ENCODE measurements at places on chromosomes 6 and 20.

DNA sequence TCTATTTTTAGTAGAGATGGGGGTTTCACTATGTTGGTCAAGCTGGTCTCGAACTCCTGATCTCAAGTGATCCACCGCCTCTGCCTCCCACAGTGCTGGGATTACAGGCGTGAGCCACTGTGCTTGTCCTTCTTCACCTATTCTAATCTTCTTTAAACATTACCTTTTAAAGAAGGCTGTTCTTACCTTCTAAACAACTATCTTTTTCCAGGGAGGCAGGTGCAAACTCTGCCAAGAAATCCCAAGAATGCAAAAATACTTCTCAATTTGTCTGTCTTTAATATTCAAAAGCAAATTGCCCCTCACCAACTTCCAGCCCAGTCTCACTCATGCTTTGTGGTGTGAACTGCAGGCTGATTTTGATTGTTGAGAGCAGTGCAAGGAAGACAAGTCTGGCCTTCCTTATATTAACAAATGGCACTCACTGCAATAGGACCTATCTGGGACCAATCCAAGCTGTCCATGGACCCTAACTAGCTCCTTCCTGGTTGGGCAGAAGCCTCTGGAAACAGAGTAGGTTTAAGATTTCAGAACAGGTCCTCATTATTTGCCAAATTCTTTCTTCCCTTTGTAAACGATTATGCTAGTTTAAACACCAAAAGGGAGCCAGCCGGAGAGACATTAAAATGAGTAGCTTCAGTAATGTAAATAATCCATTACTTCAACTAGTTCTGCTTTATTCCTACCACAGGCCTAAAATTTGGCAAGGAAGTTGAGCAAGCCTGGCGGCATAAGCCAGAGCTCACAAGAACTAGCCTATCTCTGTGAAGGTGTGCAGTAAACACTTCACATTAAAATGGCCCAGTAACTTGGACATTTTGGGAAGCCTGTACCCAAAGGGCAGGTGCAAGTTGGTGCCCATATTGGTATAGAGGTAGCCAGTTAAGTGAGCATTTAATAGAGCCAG lies 1.6 kb downstream of the SCAND1 start:
- DNase-seq: no peak

DNA sequence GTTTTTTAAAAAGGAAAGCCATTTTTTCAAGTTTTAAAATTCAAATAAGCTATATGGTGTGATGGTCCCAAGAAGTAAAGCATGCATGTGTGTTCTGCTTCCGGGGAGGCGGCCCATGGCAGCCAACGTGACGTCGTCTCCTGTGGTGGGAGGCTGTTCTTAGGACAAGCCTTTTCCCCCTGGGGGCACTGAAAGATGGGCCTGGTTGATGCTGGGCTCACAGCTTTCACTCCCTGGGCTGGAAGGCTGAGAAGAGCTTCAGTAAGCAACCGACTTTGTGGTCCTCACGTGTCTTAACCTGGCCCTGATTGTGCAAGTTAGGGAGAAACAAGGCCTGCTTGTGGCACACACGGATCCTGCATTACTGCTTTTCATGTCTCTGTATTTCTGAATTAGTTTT lies 84.1 kb downstream of the SMOC2 start:
- no peak for DNase-seq

GRCh38 chr6:100618351-100618671 lies 153.6 kb upstream of the SIM1 start:
- DNase-seq: no peak

DNA sequence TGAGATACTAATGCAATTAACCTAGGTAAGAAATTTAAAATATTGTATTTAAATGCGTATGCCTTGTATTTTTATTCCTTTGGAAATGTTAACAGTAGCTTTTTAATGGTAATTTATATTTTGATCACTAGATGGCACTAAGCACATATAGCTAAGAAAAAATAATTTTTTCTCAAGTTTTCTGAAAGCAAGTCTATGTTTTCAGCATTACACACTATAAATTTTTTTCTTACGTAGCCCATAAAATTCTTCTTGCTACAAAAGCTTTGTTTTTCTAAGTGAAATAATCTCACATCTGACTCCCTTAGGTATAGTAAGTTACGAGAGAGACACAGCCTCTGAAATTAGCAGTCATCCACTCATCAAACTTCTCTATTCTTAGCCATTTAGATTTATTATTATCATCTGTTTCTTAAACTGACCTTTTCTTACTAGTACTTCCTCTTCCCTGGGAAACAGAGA lies 35.7 kb downstream of the TSPYL4 start:
- DNase-seq: peak; percentile 8

- no peak for DNase-seq
These were observed 14.8 kb upstream of the TENT5A start for GRCh38 chr6:81767163-81767891.

- DNase-seq: peak; percentile 67
These were observed 4.1 kb downstream of the ZC3H12D start for GRCh38 chr6:149480502-149481280.

DNA sequence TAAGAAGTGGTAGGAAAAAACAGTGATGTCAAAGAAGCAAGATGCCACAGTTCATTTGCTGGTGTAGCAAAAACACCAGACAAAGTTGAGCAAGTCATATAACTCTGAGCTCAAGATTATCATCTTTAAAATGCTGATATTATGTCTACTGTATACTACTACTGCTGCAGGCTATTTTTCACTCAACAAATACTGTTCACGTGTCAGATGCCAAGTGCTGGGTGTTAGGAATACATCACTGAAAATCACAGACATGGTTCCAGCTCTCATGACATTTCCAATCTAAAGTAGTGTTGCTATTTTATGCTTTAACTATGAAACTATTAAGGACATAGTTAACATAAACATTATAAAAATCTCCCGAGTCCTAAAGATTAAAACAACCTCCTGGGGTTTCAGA lies 163.0 kb downstream of the NKAIN2 start:
- DNase-seq: no peak

GRCh38 chr6:44956396-44956795 lies 371.7 kb upstream of the RUNX2 start:
- DNase-seq: no peak

GRCh38 chr6:149075616-149076354 lies 241.7 kb upstream of the TAB2 start:
- DNase-seq: peak; percentile 32

GRCh38 chr20:58593880-58594638 lies 57.0 kb upstream of the STX16 start:
- DNase-seq: no peak

- DNase-seq: peak; percentile 89
These were observed at the start of gene HLA-DRA for GRCh38 chr6:32439602-32440214. HLA-DRA (plus strand) TSS chr6:32439887; CDS start chr6:32439951, 64 bp downstream.

DNA sequence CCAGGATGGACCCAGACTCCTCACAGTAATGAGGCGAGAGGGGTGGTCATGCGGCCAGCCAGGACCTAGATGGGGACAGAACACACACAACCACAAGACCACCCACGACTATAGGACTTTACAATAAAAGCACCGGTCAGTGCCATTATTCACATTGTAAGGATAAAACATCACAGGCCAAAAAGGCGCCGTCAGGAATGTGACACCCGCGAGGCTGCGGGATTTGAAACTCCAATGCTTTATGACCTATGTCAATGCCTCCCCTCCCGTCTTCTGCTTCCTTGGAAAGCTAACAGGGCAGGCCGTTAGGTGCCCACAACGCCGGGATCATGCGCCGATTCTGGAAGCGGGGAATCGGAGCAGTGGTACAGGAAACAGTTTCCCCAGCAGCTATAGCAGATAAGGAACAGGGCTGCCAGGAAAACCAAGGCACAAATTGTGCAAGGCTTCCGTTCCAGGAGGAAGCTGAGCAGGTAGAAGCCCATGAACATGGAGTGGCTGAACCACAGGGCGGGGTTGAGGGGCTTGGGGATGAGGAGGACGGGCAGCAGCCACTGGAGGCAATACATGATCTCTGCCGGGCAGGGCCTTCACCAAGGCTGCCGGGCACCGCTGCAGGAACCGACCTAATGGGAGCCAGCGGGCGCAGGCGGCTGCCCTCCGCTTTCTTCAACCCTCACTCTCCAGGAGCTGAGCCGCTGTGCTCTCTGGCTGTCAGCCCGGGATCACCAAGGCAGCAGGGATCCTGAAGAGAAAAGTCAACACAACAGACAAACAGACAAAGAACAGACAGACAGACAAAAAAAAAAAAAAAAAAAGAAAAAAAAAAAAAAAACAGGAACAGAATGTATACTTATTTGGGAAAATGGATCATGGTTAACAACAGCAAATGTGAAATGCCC lies 2.2 kb upstream of the NNAT start:
- no peak for DNase-seq

- DNase-seq: peak; percentile 25
These were observed 577 bp downstream of the LSM14B start for GRCh38 chr20:62122654-62123449.

GRCh38 chr20:50561379-50562078 lies 51.3 kb downstream of the PTPN1 start:
- peak; percentile 60 for DNase-seq

- DNase-seq: no peak
These were observed 38.7 kb downstream of the GSS start for GRCh38 chr20:34916774-34917354.

GRCh38 chr6:19382676-19383075 lies 454.5 kb upstream of the ID4 start:
- no peak for DNase-seq

DNA sequence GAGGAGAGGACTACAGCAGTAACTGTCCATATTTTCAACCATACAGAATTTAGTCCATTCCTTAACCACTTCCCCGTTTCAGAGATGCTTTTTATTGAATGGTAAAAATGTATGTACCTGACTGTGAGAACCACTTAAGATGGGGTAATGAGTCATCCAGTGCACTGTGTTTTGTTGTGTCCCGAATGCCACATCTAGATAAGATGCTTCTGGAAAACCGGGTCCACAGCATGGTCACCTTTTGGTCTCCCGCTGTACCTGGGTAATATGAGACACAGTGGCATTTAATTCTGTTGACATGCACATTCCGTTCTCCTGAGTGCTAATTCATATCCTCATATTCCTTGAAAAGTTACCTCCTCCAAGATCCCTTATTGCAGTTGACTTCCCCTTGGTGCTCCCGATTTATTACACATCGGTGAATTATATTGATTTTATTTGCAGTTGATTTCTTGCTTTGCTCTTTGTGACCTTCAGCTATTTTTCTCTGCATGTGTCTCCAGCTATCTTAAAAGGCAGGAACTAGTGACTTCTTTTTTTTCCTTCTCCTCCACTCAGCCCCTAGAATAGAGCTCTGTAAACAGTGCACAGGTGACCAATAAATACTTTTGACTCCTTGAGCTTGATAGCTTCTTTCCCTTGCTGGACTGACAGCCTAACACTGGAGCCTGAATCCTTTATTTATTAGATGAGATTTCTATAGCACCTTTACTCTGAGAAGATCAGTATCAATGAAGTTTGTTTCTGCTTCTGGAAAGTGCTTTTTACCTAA lies 314.6 kb downstream of the ZFAND3 start:
- no peak for DNase-seq

DNA sequence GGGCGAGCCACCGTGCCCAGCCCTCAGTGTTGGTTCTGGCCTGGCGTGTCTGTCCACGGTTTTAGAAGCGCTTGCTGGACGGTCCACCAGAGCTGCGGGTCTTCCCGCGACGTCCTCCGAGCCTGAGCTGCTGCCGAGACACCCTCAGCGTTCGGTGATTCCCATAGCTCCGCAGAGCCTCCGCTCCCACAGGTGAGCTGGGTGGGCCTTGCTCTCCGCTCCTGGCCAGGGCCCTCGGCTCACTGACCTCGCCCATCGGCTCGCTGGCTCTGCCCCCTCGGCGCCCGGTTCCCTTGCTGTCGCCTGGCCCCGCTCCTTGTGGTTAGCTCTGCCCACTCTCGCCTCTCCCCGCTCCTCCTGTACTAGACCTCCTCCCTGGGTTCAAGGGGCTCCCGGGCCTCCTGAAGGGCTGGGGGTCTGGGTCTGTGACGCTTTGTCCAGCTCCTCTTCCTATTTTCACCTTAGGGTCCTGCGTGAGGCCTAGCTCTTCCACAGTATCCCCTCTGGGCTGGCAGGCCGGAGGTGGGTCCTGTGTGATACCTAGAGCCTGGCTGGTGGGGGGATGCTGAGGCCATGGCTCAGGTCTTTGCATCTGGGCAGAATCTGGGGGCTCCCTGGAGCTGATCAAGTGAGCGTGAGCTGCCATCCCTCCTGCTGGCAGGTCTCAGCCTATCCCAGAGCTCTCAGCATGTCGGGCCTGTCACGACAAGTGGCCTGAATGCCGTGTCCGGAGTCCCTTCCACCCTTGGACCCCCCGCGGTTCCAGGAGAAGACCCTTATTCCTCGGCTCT lies 5.0 kb upstream of the COX4I2 start:
- no peak for DNase-seq

- DNase-seq: no peak
These were observed 7.5 kb downstream of the MRPL14 start for GRCh38 chr6:44119704-44120262.

- DNase-seq: no peak
These were observed 140.9 kb downstream of the NCOA3 start for GRCh38 chr20:47642624-47643023.

- DNase-seq: no peak
These were observed 21.6 kb downstream of the CNKSR3 start for GRCh38 chr6:154488802-154489437.

DNA sequence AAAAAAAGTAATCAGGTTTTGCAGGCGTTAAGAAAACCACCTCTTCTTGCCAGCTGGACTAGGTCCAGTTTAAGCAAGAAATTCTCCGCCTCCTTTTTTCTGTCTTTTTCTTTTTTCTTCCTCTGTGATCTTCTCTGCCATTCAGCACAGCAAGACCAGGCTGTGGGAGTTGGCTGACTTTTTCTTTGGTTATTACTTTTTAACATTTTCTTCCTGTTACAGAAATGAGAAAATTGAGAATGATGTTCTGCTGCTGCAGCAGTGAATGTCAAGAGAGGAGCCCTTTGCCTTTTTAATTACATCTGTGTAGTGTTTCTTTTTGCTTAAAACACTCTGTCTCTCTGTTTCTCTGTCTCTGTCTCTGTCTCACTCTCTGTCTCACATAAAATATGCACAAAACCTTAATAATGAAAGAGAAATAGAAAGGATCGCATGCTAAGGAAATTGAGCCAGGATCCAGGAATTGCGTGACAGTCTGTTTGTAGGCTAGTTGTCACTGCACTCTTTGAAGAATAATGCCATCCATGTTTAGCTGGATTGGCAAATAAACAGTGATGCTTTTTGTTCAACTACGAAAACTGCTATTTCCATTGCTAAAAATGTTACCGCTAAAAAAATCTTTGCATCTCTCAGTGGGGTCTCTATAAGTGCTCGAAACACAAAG lies 103.2 kb upstream of the SUPT3H start:
- no peak for DNase-seq

- no peak for DNase-seq
These were observed 725 bp downstream of the TM9SF4 start for GRCh38 chr20:32110173-32110704.

GRCh38 chr6:43846556-43846955 lies 76.5 kb downstream of the VEGFA start:
- DNase-seq: no peak
